Uterus (tissue), 4 donors: ENCODE measurements at places on chromosomes 4 and X.

DNA sequence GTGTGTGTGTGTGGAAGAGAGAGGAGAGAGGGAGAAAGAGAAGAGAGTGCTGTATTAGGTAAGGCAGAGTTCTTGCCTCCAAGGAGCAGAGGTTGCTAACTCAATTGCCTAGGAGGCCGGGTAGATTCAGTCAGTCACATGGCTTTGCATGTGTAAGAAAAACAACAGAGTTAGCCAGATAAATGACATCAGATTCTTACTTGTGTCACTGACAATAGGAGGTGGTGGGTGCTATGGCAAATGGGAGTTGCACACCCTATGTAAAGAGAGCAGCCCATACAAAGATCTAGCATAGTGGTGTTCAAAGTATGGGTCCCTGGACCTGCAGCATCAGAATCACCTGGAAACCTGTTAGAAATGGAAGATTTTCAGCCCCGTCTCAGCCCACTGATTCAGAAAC is 14.4 kb upstream of the PGRMC2 start:
- DNase-seq: no peak

GRCh38 chrX:135984791-135985156 is 461 bp upstream of the SLC9A6 start:
- no peak for DNase-seq

GRCh38 chr4:10033191-10033881 is 12.0 kb upstream of the SLC2A9 start:
- DNase-seq: no peak

GRCh38 chr4:144518181-144518895 is 127.6 kb upstream of the HHIP start:
- DNase-seq: no peak

- no peak for DNase-seq
These were observed 55.1 kb upstream of the PGAM4 start for GRCh38 chrX:78024349-78025059.

GRCh38 chr4:115028682-115029410 is 84.6 kb downstream of the NDST4 start:
- DNase-seq: no peak

DNA sequence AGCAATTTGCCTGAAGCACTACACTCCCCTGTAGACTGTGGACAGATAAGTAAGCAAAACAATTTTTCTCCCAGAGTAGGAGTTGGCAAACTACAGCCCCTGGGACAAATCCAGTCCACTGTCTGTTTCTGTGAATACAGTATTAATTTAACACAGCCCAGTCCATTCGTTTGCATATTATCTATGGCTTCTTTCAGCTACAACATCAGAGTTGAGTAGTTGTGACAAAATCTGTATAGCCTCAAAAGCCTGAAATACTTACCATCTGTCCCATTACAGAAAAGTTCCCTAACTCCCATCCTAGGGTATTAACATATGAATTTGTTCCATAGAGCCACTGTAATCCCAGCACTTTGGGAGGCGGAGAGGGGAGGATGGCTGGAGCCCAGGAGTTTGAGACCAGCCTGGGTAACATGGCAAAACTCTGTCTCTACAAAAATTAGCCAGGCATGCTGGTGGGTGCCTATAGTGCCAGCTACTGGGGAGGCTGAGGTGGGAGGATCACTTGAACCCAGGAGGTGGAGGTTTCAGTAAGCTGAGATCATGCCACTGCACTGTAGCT is 53.0 kb downstream of the AMELX start:
- no peak for DNase-seq

DNA sequence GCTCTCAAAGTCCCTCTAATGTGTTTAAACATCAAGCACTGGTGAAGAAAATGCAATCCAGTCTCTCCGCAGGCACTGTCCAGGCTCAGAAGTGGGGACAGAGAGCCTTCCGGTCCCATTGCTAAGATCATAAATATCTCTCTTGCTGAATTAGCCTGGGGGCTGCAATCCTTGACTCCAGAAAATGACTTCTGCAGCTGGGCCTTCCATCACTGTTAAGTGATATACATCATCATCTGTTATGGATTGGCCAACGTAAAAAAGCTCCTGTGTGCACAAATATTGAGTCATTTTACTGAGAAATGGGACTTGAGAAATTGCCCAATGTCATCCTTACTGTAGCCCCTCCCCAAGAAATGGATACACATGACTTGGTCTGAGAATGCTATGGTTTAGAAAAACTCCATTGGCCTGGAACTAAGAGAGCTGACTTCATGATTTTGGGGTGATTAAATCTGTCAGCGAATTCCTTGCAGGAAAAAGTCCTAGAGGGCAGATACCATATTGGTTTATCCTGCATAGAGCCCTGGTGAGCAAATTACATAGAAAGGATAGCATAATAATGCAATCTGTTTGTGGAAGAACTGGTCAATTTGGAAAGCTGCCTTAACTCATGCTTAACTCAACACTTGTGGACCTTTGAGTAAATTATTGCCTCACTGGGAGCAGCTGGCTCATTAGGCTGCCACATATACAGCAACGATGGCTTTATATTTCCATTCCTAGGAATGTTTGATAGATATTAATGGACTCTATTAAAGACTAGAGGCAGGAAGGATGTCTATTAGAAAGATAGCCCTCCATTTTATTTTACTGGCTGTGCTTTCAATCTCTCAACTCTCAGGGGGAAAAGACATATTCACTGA is 346.1 kb downstream of the GBA3 start:
- DNase-seq: no peak

- no peak for DNase-seq
These were observed 27.4 kb upstream of the PLAC1 start for GRCh38 chrX:134685668-134686067.

GRCh38 chr4:56659946-56660345 is 21.1 kb downstream of the HOPX start:
- no peak for DNase-seq

DNA sequence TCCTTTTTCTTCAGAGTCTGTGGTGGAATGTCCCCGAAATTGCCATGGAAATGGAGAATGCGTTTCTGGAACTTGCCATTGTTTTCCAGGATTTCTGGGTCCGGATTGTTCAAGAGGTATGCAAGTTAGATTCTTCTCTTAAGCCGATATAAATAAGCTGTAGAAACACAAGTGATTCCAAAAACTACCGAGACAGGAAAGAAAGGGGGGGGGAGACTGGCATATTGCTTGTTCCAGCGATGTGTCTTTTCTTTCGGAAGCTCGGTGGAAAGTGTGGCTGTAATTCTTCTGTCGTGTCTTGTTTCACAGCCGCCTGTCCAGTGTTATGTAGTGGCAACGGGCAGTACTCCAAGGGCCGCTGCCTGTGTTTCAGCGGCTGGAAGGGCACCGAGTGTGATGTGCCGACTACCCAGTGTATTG is 236.9 kb downstream of the DCTD start:
- DNase-seq: no peak

- DNase-seq: no peak
These were observed 49.5 kb downstream of the RGS12 start for GRCh38 chr4:3342182-3342854.

- DNase-seq: no peak
These were observed 262.1 kb upstream of the GPC4 start for GRCh38 chrX:133677123-133678063.

DNA sequence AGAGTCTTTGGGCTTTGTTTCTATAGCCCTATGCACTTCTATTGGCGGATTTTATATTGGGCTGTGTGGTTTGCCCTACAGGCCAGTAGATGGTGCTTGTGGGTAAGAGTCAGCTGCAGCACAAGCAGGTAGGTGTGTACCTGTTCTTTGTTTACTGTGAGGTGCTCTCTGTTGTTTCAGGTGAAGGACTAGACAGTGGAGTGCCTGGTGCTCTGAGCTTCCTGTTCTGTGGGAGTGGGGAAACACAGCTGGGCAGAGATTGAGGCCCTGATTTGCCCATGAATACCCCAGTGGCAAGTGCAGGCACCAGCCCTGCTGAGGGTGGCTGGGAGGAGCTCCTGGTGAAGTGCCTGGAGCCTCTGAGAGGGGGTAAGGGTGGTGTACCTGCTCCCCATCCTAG is 26.3 kb upstream of the UCP1 start:
- DNase-seq: no peak

DNA sequence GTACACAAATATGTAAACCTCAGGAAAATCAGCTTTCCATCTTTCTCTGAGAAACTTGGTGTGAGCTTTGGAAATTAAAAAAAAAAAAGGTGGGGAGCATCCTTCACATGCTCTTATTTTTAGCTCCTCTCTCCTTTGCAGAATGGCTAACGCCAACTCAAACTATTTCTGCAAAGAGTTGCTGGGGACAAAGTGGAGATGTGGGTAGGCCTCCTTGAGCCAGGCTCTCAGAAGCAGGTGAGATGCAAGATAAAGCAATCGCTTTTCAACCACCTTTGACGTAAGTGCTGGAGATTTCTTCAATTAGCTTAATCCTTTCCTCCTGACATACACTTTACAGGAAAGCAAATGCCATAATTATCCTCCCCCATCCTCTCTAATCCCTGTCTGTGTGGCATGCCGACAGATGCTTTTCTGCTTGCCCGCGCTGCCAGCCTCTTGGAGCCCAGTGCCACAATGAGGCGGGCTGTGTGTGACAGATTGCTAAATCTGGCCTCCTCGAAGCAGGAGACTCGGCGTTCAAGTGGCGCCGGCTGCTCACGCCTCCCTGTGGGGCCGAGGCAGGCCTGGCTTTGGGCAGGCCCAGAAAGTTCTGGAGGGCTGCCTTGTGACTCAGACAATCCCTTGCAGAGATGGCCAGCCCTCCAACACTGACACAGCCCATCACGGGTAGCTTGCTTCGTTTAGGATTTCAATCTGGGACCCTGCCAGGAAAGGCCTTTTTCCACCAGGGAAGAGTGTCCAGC is 64.9 kb upstream of the SOD3 start:
- peak; percentile 52 for DNase-seq

DNA sequence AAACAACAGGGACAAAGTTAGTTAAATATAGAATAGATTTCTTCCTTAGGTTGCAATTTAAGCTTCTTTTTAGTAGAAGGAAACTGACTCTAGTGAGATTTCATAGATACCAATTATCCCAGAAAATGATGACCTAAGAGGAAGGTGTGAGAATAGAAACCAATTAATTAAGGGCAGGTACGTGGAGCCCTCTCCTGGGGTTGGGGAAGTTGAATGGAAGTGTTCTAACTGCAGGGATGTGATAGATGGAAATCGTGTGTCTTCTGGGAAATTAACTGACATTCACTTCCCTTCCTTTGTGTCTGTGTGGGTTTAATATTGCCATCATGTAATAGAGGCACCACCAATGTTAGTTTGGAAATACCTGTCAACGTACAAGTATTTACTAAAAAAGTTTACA is 204.1 kb upstream of the ANK2 start:
- no peak for DNase-seq

- DNase-seq: no peak
These were observed 86.1 kb downstream of the USP46 start for GRCh38 chr4:52572936-52573485.

DNA sequence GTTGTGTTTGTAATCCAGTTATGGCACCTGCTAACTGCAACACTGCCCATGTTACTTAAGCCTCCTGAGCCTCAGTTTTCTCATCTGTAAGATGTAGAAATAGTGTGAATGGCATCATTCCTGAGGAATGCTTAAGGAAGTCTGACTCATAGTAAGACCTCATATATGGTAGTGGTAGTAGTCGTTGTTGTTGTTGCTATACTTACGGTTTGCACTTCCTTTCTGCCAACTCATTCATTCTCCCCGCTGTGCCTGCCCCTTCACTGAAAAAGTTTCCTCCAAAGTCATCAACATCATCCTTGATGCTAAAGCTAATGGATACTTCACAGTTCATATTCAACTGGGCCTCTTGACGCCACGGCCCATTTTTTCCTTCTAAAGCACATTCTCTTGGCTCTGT is 54.2 kb upstream of the SPANXN3 start:
- DNase-seq: no peak

DNA sequence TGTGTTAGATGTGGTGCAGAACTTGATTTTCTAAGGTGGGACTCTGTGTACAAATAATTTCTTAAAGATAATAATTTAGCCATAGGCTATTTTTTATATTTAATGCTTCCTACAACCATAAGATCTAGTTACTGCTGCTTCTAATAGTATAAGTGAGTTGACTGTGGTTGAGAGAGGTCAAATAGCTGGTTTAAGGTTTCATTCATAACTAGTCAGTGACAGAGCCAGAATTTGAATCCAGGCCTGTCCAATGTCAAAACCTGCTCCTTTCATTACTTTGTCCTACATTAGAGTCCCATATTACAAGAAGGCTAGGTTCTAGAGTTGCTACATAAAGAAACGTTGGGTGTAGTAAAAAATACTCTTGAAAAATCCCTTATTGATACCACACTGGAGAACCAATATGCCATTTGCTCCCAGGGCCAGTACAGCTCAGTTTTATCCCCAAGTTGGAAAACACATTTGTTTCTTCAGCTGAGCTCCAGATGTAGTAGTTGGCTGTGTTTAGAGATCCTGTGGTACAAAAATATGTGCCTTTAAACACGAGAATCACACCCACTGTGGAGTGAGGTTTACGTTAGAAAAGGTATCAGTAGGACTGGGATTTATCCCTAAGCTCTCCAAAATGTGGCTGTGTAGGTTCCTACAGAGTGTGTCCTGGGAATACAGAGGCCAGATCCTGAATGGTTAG is 84.3 kb downstream of the REPS2 start:
- DNase-seq: no peak
